Fibroblast of the aortic adventitia (primary cell): ENCODE measurements at places on chromosomes 11 and 22. TPM values are rescaled to one million over a fixed set of nuclear protein-coding genes. Genes with fewer than 3 reads are reported as not detected.

The FOLR2 gene
- total RNA-seq, result not detected in 2 replicates

The NXPE2 gene
- total RNA-seq, result 0.09 TPM in 1 of 2 replicates, not detected in the other

The RAB3IL1 gene
- 17.1 and 50.7 TPM in 2 replicates for total RNA-seq

The CDC42BPG gene
- 0.08 and 0.09 TPM in 2 replicates for total RNA-seq
